ENCODE measurements at places on chromosomes 12 and 14. TPM values are rescaled to one million over a fixed set of nuclear protein-coding genes. Genes with fewer than 3 reads are reported as not detected.

The KLRC2 gene
- not detected for total RNA-seq

The NELL2 gene
- not detected for total RNA-seq

The ZC3H10 gene
- total RNA-seq, result 2.7 TPM

The CCDC177 gene
- not detected for total RNA-seq

The DLK1 gene
- not detected for total RNA-seq

The ESR2 gene
- total RNA-seq, result not detected

DNA sequence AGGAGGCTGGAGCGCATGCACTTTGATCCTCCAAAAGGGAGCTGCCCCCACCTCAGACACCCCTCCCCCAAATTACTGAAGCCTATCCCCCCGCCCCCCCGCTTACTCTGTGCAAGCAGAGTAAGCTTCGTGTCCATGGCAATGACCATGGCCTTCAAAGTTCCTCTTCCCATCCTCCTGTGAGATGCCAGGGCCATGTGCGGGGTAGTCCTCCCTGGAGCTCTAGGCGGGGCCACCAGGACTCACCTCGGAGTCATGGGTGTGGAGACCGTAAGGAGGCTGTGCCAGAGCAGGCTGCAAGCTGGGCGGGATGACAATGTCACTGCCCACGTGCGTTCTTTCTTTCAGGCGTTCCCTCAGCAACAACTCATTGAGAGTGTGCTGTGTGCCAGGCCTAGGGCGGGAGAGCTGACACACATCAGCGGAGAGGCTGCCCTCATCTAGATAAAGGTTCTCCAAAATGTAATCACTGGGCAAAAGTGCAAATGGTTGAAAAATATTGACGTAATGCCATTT is 66.8 kb downstream of the C14orf132 start:
- DNase-seq, result peak; percentile 97

- DNase-seq, result peak; percentile 10
Measured at GRCh38 chr12:26238341-26239121, 43.2 kb downstream of the SSPN start.

- DNase-seq, result no peak
Measured at GRCh38 chr14:85813040-85813439, 283.1 kb downstream of the FLRT2 start.

DNA sequence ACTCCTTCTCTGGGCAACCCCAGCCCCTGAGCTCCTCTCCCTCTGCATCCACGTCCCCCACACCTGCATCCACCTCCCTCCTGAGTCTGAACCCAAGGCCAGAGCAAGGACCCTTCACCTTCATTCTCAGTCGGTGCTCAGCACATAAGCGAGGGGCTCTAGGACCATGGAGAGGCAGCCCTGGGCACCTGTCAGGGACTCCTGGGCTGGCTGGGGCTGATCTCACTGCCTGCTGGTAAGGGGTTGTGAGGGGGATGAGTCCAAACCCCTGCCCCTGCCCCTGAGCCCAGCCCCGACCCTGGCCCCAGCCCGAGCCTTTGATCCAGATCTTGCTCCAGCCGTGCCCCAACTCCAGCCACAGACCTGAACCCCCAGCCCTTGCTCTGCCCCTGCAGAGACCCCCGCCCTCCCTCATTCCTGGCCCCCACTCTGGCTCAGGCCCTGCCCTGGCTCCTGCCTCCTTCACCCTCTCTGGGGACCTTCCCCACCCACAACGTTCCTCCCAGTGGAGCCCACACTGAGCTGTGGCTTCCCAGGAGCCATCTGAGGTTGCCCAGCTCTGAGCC is 888 bp upstream of the CCDC197 start:
- no peak for DNase-seq

GRCh38 chr12:20950248-20950647 is 139.7 kb downstream of the SLCO1B3 start:
- DNase-seq, result peak; percentile 36

GRCh38 chr14:94031161-94031882 is 5.2 kb downstream of the OTUB2 start:
- no peak for DNase-seq

- DNase-seq, result no peak
Measured at GRCh38 chr14:70814466-70814865, 5.2 kb upstream of the MAP3K9 start.

- no peak for DNase-seq
Measured at GRCh38 chr12:105764216-105764835, 374.4 kb downstream of the NUAK1 start.

DNA sequence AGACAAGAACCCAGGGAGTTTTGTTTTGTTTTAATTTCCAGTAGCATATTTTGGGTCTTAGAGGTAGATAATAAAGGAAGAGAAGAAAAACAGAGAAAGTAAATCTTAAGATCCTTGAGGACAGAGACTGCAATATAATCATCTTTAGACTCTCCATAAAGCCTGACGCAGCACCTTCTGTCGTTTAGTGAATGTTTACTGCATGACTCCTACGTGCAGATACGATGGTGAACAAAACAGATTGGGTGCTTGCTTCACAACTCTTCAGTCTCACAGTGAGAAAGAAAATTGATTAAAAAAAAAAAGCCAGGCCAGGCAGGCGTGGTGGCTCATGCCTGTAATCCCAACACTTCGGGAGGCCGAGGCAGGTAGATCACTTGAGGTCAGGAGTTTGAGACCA is 86.9 kb downstream of the STON2 start:
- DNase-seq, result no peak

GRCh38 chr12:22223356-22223755 is 111.2 kb downstream of the ST8SIA1 start:
- DNase-seq, result no peak

- peak; percentile 95 for DNase-seq
Measured at GRCh38 chr14:95527387-95528002, 7.4 kb upstream of the GLRX5 start.

DNA sequence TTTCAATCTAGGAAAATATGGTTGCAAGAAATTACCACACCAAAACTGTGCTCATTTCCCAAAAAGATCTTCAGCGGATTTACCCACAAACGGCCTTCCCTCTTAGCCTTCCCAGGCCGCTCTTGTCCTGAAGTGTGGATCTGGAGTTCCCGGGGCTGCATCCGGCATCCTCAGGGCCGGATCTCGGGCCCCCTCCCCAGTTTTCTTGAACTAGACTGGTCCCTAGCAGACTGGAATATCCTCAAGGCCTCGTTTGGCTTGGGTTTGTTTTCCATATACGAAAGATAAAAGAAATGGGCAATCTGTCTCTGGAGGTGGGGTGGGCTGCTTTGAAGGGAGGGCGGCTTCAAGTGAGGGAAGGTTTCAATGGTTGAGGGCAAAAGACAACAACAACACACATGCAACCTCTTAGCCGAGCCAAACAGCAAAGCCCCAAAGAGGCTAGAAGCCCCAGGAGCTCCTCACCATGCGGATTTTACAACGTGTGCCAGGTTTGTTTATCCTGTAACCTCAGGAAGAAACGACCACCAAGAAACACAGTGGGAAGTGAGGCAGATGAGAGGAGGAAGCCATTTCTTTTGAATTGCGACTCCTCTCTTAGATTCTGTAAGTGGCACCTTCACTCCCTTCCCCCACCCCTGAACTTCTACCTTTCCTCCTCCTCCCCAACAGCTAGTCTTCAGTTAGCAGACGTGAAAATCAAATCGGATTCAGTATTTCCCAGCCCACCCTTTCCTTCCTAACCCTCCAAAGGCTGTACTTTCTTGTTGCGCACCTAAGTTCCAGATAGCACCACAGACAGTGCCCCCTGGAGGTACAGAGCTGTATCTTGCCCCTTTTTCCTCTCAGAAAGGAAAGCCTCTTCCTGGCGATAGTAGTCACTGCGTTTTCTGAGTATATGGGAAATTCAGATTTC is 2.6 kb downstream of the MYF6 start:
- DNase-seq, result no peak

DNA sequence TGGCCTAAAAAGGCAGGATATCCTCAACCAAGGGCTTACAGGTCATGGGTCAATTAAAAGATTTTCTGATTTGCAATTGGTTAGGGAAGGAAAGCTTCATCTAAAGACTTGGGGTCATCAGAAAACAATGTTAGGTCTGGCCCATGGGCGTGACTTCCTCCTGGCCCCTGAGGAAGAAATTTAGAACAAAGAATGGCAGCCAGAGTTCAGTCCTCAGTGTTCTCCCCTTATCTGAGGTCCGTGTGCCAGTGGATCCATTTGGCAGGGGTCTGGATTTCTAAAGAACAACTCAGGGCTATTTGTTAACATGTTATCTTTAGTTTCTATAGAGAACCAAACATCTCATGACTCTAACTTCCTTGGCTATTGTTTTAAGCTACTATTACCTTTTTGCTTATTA is 27.8 kb upstream of the NFYB start:
- no peak for DNase-seq

GRCh38 chr12:41242603-41243002 is 54.5 kb downstream of the PDZRN4 start:
- no peak for DNase-seq

Data from GM23248 (cell line).